ENCODE measurements at places on chromosomes 1 and 21.

GRCh38 chr21:44029460-44030087, 17.5 kb downstream of the TRAPPC10 start:
- DNase-seq: no peak

GRCh38 chr1:10832703-10833102, 36.3 kb upstream of the CASZ1 start:
- DNase-seq: no peak

DNA sequence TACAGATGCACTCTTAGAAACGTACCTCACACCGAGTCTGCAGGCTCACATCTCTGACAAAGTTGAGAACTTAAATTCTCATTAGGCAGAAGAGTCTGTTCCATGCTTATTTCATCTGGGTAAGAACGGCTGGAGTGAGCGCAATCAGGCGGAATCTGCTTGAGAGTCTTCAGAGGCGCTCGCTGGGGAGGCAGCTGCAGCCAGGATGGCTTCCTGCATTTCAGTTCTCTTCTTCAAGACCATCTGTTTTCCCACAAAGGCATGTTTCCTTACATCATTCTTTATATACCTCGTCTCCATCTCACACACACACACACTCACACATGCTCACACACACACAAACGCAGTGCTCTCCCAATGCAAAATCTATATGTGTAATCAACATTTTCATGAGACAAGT, 497.1 kb downstream of the AJAP1 start:
- no peak for DNase-seq

GRCh38 chr1:38015978-38016725, 3.6 kb downstream of the UTP11 start:
- peak; percentile 60 for DNase-seq

- DNase-seq: peak; percentile 67
Measured at GRCh38 chr1:9455487-9456234, 83.6 kb upstream of the SLC25A33 start.

DNA sequence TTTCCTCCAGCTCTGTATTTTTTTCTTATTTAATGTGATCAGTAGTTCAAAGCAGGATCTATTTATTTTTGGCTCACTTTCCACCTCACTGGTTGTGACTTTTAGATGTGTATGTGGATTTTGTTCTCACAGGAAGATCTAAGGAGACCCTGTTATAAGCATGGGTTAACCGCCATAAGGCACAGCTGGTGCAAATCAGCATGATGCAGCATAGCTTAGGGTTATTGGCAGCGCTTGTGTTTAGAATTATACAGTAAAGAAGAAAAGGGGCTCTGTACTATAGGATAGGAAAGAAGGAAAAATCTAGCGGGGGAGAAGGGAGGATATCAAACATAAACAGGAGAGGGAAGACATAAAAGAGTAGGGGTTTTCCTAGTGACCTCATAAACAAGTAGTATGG, 26.9 kb upstream of the RGL1 start:
- DNase-seq: peak; percentile 40

DNA sequence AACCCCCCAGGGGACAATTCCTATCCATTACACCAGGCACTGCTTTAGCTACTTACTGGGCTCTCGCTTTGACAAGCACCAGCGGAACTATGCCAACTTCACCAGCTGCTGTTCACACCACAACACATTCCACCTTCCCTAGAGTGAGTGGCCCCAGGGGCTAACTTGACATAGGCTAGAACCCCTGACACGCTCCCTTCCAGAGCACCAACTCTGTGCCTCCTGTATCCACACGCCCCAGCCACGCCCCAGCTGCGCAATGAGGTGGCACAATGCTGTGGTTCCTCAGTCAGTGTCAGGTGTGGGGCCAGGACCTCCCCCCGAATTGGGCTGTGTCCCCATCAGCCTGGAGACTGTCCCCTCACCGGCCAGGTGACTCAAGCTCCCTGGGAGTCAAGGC, 11.7 kb upstream of the FGR start:
- no peak for DNase-seq

GRCh38 chr1:180435566-180435965, 66.8 kb downstream of the ACBD6 start:
- no peak for DNase-seq
